ENCODE measurements at places on chromosomes 1 and 21. TPM values are rescaled to one million over a fixed set of nuclear protein-coding genes. Genes with fewer than 3 reads are reported as not detected.

DNA sequence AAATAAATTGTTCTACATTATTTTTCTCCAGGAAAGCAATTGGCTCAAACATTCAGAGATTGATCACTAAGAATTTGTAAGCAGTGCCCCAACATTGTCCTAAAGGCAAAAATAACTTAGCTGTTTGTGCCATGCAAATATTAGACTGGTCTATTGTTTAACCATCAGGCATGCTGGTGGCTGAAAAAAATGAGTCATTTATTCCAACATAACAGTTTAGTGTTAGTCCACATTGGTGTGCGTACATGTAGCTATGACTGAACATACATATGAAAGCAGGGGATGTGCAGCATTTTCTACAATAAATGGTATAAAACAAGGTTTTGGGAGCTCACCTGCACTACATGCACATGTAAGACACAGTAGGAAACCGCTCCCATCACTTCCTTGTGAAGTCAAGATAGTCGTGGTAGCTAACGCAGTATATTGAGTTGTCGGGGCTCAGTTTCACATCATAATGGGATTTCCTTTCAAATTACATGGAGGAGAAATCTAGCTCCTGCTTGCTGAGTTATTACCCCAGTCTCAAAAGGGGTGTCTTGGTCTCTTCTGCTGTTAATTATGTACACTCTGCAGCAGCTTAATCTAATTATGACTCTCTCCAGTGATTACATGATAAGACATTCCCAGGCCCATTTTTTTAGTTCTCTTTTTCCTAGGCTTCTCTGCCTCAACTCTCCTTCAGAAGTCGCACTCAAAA lies 199.4 kb downstream of the LYPLAL1 start:
- no peak for DNase-seq
- 0 out of 2 replicates have a peak, but pooled peaks cover 7% of the 10 kb centered on the region for H3K4me1 ChIP-seq
- no peaks in the 10 kb centered on the region for H3K36me3 ChIP-seq
- no peaks in the 10 kb centered on the region for H3K27me3 ChIP-seq
- no peak overlapping the region for H3K4me3 ChIP-seq
- no peak overlapping the region for H3K27ac ChIP-seq

- no peaks in the 10 kb centered on the region for H3K27me3 ChIP-seq
- no peak overlapping the region for H3K4me3 ChIP-seq
- H3K36me3 ChIP-seq: no peaks in the 10 kb centered on the region
- no peaks in the 10 kb centered on the region for H3K4me1 ChIP-seq
- H3K27ac ChIP-seq: no peak overlapping the region
Measured at GRCh38 chr21:46083791-46084561, 13.9 kb upstream of the COL6A2 start.

The PPM1J gene
- total RNA-seq: 22.4 TPM

GRCh38 chr1:27559466-27560030 lies 44.4 kb downstream of the AHDC1 start:
- H3K4me1 ChIP-seq: peaks cover 61% of the 10 kb centered on the region
- H3K4me3 ChIP-seq: no peak overlapping the region
- H3K27ac ChIP-seq: no peak overlapping the region

GRCh38 chr1:19678493-19678892 lies 13.8 kb downstream of the HTR6 start:
- no peaks in the 10 kb centered on the region for H3K27me3 ChIP-seq
- no peaks in the 10 kb centered on the region for H3K36me3 ChIP-seq
- no peak for DNase-seq
- no peak overlapping the region for H3K4me3 ChIP-seq

The PRDM16 gene
- 0.66 TPM for total RNA-seq

DNA sequence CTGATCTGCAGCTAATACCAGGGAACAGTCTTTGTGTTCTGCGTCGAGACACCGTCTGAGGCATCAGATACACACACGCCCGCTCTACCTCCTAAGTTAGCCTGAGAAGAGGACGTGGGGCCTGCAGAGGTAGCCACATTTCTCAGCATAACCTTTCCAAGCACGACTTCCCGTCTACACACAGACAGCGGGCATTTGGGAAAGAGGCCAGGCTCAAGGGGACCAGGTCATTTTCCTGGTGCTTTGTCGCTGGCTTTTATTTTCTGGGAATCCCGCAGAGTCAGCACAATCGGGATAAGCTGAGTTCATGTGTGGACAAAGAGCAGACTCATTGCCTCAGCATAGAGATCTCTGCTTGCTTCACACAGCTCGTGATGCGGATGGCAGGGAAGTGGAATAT lies 72.5 kb upstream of the SMYD2 start:
- no peak for DNase-seq
- H3K27ac ChIP-seq: no peak overlapping the region
- no peak overlapping the region for H3K4me3 ChIP-seq
- 0 out of 2 replicates have a peak, but pooled peaks cover 5% of the 10 kb centered on the region for H3K4me1 ChIP-seq

DNA sequence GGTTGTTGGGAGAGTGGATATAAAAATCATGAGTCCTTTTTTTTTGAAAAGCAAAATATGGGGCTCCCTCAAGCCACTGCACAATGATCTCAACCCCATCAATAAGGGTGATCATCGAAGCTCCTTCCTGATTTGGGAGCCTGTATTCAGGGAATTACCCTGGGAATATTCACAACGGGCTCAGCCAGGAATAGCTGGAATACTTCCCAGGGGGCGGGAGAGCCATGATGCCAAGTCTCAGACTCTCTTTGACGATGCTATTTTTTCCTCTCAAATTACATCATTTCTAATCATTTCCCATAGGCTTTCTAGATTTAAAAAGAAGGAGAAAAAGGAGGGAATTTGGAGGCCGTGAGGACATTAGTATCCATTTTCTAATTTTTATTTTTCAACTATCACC lies 18.4 kb downstream of the OLIG1 start:
- peaks cover 4% of the 10 kb centered on the region for H3K4me1 ChIP-seq
- H3K27me3 ChIP-seq: no peaks in the 10 kb centered on the region

GRCh38 chr1:907611-908451 lies 15.9 kb upstream of the SAMD11 start:
- H3K27me3 ChIP-seq: peaks cover 73% of the 10 kb centered on the region
- H3K4me3 ChIP-seq: no peak overlapping the region
- H3K27ac ChIP-seq: no peak overlapping the region
- peak; percentile 1 for DNase-seq

The TFF2 gene
- total RNA-seq: not detected

GRCh38 chr21:34130716-34130985 lies 57.3 kb downstream of the MRPS6 start:
- H3K4me1 ChIP-seq: peaks cover 65% of the 10 kb centered on the region
- no peaks in the 10 kb centered on the region for H3K27me3 ChIP-seq
- H3K4me3 ChIP-seq: peak overlapping the region; percentile 45
- H3K36me3 ChIP-seq: no peaks in the 10 kb centered on the region
- DNase-seq: no peak

DNA sequence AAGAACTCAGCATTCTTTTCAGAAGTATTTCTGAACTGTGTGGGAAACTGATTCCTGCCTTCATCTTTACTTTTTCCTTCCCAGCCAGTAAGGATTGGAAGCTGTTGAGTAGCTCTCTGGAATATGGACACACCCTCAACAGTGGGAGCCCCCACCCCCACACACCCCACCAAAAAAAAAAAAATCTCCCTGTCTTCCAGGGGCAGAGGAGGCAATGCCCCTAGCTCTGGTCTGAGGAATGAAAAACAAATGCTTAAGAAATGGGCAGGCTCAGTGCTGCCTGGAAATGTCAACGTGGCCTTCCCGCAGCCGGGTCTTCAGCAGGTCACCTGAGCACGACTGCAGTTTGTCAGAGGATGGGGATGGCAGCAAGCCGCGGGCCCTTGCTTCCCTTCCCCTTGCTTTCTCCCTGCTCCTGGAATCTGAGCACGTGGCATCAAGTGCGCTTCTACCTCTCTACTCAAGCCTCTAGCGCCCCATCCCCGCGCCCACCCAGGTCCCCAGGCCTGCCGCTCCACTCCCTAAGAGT lies 479 bp downstream of the RGS16 start:
- peak; percentile 55 for DNase-seq
- peaks cover 27% of the 10 kb centered on the region for H3K4me1 ChIP-seq
- H3K27me3 ChIP-seq: peaks cover 33% of the 10 kb centered on the region
- H3K4me3 ChIP-seq: peak overlapping the region; percentile 78
- peaks cover 17% of the 10 kb centered on the region for H3K36me3 ChIP-seq
- no peak overlapping the region for H3K27ac ChIP-seq

The SPRR4 gene
- total RNA-seq: not detected

- peak; percentile 68 for DNase-seq
- no peaks in the 10 kb centered on the region for H3K27me3 ChIP-seq
- no peaks in the 10 kb centered on the region for H3K36me3 ChIP-seq
- peaks cover 7% of the 10 kb centered on the region for H3K4me1 ChIP-seq
- H3K27ac ChIP-seq: no peak overlapping the region
- peak overlapping the region; percentile 88 for H3K4me3 ChIP-seq
Measured at GRCh38 chr1:16979475-16980327, 719 bp downstream of the MFAP2 start.

- H3K27ac ChIP-seq: no peak overlapping the region
- H3K27me3 ChIP-seq: no peaks in the 10 kb centered on the region
- DNase-seq: no peak
- no peak overlapping the region for H3K4me3 ChIP-seq
Measured at GRCh38 chr1:96387785-96388184, 333.8 kb upstream of the PTBP2 start.

DNA sequence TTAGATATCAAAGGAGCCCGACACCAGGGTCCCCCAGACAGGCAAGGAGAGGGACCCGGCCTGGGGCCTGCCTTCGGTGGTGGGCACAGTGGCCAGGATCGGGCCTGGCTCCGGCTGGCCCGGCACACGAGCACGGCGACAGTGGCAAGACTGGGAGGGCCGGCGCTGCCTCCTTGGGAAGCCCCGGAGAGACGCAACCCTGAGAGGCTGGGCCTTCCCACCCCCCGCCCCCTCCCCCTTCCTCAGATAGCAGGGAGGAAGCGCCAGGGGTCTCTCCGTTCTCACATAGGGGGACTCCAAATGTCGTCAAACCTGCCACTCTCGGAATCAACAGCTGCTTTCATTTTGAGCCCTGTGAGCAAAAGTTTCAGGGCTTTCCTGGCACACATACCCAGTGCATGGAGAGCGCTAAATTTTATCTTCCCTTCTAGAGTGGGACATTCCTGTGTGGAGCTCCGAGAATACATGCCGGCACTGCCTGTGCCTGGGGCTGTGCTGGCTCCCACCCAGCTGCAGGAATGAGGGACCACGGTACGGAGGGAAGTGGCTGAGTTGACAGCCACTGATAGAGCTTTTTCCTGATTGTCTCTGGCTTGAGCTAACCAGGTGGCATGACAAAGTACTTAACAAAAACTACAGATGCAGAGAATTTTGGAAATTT lies 62.4 kb downstream of the CD247 start:
- peak overlapping the region; percentile 89 for H3K4me3 ChIP-seq
- H3K27ac ChIP-seq: no peak overlapping the region
- H3K27me3 ChIP-seq: peaks cover 49% of the 10 kb centered on the region
- peak; percentile 62 for DNase-seq
- no peaks in the 10 kb centered on the region for H3K36me3 ChIP-seq
- H3K4me1 ChIP-seq: peaks cover 10% of the 10 kb centered on the region

The FCRL5 gene
- total RNA-seq: 2.8 TPM

DNA sequence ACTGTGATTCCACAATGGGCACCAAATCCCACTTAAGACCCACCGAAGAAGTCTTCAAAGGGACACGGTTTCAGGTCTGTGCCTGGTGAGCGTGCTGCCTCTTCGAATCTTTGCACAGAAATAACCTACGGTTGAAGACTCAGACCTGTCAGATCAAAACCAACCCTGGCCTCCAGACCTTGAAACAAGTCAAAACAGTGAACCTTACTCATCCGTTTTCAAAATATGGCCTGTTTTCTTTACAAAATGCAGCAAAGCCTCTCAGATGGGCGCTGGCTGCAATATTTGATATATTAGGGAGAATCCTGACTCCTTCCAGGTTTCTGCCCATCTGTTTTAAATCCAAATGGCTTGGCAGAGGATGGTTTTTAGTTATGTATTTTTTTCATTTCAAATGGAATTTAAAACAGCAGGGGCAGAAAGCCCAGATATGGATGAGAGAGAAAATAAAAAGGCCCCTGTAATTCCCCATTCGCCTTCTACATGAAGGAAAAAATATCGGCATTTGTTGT lies 14.0 kb downstream of the JUN start:
- no peak overlapping the region for H3K27ac ChIP-seq
- H3K4me1 ChIP-seq: no peaks in the 10 kb centered on the region
- DNase-seq: no peak

- no peaks in the 10 kb centered on the region for H3K27me3 ChIP-seq
- no peaks in the 10 kb centered on the region for H3K36me3 ChIP-seq
- no peak overlapping the region for H3K27ac ChIP-seq
- H3K4me3 ChIP-seq: no peak overlapping the region
- no peak for DNase-seq
Measured at GRCh38 chr21:14972678-14973077, 92.1 kb downstream of the NRIP1 start.

DNA sequence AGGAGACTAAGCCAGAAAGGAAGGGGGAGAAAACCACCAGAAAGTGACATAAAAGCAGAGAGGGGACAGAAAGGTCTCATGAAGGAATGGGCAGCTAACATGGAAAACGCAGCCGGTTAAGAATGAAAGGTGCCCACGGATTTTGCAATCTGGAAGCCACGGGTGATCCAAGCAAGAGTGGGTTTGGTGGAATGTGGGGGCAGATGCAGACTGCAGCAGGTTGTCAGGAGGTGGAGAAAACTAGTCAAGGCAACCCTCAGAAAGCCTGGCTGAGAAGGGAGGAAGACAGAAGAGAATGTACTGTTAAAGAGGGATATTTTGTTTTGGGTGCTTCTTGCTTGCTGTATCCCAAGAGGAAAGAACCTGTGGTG lies 12.6 kb upstream of the SMIM12 start:
- no peak overlapping the region for H3K27ac ChIP-seq
- DNase-seq: no peak
- no peaks in the 10 kb centered on the region for H3K27me3 ChIP-seq
- H3K36me3 ChIP-seq: no peaks in the 10 kb centered on the region
- no peaks in the 10 kb centered on the region for H3K4me1 ChIP-seq

GRCh38 chr21:46092026-46092764 lies 5.7 kb upstream of the COL6A2 start:
- H3K4me1 ChIP-seq: no peaks in the 10 kb centered on the region
- no peak for DNase-seq
- H3K27me3 ChIP-seq: no peaks in the 10 kb centered on the region
- no peaks in the 10 kb centered on the region for H3K36me3 ChIP-seq
- no peak overlapping the region for H3K4me3 ChIP-seq
- no peak overlapping the region for H3K27ac ChIP-seq

- DNase-seq: peak; percentile 43
- H3K4me1 ChIP-seq: no peaks in the 10 kb centered on the region
- H3K36me3 ChIP-seq: peaks cover 5% of the 10 kb centered on the region
- H3K27ac ChIP-seq: no peak overlapping the region
- no peaks in the 10 kb centered on the region for H3K27me3 ChIP-seq
- no peak overlapping the region for H3K4me3 ChIP-seq
Measured at GRCh38 chr1:116743535-116743934, 10.7 kb upstream of the CD2 start.

The FOXD2 gene
- total RNA-seq: not detected

DNA sequence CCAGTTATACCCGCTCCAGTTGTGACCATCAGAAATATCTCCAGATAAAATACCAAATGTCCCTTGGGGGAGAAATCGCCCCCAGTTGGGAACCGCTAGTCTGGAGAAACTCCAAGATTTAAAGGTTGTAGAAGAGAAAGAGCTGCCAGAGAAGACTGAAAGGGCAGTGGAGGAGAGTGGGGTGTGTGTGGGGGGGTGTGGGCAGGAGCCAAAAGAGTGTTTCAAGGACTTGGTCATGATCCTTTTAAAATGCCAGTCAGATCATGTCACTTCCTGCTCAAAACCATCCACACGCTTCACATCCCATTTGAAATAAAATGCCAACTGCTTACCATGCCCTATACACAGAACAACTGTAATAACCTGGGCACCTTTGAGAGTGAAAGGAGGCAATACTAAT lies 3.4 kb upstream of the HEYL start:
- H3K27ac ChIP-seq: no peak overlapping the region
- H3K27me3 ChIP-seq: peaks cover 48% of the 10 kb centered on the region
- no peaks in the 10 kb centered on the region for H3K36me3 ChIP-seq
- H3K4me1 ChIP-seq: peaks cover 10% of the 10 kb centered on the region
- no peak for DNase-seq
- H3K4me3 ChIP-seq: no peak overlapping the region
